ENCODE measurements at places on chromosomes 12 and 14. TPM values are rescaled to one million over a fixed set of nuclear protein-coding genes. Genes with fewer than 3 reads are reported as not detected.

Gene DEPDC4
- total RNA-seq, result 1.3 TPM

Gene VCPKMT
- 14.3 TPM for total RNA-seq

DNA sequence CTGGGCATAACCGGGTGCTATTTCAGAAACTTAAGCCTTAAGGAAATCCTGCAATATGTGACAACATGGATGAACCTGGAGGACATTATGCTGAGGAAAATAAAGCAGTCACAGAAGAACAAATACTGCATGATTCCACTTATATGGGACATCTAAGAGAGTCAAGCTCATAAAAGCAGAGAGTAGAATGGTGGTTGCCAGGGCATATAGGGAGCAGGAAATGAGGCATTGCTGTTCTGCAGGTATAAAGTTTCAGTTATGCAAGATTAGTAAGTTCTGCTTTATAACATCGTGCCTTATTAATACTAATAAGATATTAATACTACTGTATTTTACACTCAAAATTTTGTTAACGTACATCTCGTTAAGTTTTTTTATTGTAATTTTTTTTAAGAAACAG, 124.2 kb upstream of the ATF1 start:
- DNase-seq, result no peak

Gene TPPP2
- not detected for total RNA-seq

DNA sequence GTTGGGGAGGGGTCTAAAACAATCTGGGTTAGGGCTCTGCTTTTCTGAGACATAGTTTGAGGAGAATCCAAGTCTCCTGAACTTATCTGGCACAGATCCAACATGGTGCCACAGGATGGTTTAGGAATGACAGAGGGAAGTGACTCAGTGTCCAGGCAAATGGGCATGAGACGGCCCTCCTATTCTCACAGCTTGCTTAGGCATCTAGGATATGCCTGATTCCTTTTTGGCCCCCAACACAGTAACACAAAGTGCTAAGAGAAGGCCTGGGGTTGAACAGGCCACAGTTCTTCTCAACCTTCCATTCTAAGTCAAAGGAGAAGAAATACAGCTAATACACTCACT, 117.7 kb downstream of the ZFP36L1 start:
- DNase-seq, result no peak

Gene KIF5A
- total RNA-seq, result 2.4 TPM

DNA sequence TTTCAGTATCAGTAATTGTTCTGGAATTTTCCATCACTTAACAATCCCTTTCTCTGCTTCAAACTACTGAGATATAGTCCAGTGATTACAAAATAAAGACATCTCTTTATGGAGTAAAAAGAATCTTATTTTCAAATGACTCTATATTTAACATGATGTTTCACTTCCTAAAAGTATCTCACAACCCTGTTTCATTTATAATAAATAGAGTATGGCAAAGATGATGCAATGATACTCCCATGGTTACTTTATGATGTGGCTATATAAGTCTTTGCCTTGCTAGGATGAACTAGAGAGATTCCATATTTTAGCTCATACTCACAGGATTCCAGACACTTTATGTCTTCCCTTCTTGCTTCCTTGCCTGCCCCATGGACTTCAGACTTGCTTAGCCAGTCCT, 953.5 kb upstream of the MDGA2 start:
- no peak for DNase-seq

DNA sequence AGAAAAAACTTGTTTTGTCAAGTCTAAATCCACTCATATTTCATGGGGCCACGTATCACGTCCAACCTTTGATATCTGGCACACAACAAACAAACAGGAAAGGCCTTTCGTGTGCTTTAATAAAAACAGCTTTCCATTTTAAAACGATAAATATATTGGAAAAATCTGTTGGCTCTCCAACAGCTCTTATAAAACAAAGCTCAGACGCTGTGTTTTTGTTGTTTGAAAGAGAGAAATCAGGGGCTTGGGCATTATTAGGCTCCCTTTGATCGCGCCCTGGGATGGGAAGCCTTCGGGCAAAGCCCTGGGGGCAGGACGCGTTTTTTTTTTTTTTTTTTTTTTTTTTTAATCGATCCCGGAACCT, 429 bp upstream of the PLEKHA5 start:
- no peak for DNase-seq

Gene NPC2
- total RNA-seq, result 12.3 TPM
